ENCODE measurements at places on chromosomes 2 and 18.

GRCh38 chr18:78540636-78541529 lies 438.7 kb upstream of the SALL3 start:
- no peak for DNase-seq

DNA sequence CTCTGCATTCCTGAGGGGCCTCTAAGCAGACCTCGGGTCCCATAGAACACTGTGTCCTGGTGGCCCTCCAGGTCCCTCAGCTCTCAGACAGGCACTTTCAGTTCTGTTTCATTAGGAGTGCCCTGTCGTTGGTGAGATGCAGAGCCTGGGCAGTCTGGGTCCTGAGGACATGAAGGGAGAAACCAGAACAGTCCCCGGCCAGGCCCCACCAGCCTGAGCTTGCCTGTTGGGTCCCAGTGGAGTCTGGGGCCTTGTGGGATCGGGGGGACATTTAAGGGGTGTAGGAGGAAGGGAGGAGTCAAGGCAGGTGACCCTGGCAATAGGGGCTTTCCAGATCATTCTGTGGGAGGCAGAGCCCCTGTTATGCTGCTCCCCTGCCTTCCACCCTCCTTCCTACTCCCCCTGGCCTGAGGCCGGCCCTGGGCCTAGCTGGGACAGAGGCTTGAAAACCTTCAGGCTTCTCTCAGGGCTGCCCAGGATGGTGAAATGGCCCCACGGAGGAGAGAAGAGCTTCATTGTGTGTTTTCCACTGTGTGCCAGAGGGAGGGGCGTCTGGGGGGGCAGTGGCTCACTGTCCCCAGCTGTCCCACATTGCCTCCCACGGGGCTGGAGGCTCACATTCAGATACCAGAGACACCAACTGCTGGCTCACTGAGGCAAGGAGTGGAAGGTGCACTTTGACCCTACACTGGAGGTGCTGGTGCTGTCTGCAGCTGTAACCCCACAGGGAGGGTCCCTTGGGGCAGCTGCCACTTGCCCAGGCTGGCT lies 26.6 kb upstream of the CATIP start:
- no peak for DNase-seq

GRCh38 chr18:13006531-13007247 lies 15.5 kb downstream of the CEP192 start:
- no peak for DNase-seq

DNA sequence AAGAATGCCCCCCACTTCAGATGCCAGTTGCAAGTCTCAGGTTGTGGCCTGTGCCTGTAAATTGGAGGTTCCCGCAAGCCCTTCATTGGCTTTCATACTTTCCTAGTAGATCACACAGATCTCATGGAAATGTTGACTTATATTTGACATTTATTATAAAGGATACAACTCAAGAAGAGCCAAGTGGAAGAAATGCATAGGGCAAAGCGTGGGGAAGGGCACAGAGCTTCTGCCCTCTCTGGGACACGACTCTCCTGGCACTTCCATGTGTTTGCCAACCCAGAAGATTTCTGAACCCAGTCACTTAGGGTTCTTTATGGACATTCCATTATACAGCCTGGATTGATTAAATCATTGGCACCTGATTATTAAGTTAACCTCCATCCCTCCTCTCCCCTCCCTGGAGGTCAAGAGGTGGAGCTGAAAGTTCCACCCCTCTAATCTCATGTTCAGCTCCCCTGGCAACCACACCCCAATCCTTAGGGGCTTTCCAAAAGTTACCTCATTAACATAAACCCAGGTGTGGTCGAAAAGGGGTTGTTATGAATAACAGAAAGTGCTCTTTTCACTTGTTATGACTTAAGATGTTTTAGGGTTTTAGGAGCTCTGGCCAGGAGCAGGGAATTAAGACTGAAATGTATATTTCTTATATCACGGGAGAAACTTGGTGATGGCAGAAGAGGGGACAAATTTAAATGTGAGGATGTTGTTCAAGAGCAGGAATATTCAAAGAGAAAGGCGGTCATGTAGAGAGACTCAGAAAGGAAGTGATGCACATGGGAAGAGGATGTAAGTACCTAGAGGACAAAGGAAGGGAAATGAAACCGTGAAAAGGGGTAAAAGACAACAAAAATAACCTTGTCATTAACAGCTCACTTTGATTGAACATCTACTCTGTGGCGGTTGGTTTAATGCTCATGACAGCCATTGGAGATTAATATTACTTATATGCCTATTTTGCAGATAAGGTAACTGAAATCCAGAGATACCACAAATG lies 31.8 kb downstream of the SP100 start:
- DNase-seq = no peak

- no peak for DNase-seq
Measured at GRCh38 chr18:78433562-78433961, 546.1 kb upstream of the SALL3 start.

GRCh38 chr2:190653931-190654330 lies 5.0 kb downstream of the NAB1 start:
- no peak for DNase-seq

GRCh38 chr2:66498289-66498975 lies 63.5 kb downstream of the MEIS1 start:
- DNase-seq = no peak

DNA sequence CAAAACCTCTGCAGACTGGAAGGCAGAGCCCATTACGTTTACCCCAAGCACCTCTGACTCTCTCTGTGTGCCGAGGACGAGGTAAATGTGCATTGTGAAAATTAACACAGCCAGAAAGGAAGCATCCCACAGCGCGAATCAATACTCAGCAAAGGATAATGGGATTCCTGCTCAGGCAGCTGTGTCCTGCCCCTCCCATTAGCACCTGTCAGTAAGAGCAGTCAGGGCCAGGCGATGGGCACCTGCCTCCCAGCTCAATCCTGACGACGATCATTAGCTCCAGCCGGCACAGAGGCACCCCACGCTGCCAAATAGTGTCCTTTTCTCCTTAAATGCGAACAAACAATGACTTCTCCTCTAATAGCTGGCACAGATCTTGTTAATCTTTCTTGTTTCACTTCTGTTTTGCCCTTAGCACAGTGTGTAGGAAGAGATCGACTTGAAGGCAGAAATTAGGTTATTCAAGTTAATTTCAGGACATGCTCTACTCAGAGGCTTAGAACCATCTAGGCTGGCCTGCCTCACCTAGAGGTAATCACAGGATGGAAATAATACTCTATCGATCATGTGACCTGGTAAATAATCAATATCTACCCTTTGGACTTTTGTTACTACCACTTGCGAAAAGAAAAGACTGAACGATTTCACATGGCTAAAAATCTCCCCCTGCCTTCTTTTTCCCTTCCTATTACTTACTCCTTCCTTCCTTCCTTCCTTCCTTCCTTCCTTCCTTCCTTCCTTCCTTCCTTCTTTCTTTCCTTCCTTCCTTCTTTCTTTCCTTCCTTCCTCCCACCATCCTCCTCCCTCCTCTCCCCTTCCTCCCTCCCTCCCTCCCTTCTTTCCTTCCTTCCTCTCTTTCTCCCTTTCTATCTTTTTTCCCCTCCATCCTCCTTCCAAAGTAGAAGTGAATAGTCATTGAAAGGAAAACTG lies 487.9 kb upstream of the ID2 start:
- DNase-seq = no peak

DNA sequence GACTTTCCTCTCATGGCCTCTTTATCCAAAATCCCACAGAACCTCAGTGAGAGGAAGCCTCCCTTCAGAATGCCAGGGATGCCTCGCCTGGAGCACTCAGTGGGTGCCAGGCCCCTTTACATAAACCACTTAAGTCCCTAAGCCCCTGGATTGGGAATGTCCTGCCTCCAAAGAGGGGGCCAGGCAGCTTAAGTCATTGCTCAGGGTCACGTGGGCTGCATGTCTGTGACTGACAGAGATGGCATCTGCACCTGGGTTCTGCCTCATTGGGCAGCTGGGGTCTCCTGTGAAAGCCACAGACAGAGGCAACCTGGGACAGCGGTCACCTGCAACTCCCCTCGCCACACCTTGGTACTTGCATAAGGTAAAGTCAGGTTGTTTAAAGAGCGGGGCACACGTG lies 93.5 kb downstream of the MYT1L start:
- no peak for DNase-seq

DNA sequence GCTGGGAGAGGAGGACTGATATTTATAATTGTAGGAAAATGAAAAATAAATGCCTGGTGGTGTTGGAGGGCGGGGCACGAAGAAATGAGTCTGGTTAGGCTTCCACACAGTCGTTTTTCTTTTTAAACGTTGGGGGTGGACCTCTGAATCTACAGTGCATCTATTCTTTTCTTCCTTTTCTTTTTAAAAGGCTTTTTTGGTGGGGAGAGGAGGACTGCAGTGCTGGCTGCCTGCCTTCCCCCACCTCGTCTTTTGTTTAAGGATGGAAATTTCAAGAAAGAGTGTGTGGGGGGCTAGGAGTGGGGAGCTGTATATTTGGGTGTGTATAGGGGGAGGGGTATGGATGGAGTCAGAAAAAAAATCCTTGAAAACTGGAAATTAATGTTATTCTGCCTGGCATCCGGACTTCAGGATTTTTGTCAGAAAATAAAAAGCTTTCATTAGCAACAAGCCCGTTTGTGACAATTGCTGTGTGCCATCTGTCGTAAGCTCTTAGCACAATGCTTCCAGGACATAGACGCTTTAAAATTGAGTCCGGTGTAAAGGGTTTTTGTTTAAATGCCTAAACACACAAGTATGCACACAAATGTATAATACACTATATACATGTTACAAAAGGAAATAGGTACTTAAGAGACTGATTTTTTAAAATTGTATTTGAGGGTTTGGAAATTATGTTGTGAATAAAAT lies 1.1 kb downstream of the MAP2 start:
- DNase-seq = no peak

- no peak for DNase-seq
Measured at GRCh38 chr18:61402726-61403125, 69.5 kb downstream of the CDH20 start.

DNA sequence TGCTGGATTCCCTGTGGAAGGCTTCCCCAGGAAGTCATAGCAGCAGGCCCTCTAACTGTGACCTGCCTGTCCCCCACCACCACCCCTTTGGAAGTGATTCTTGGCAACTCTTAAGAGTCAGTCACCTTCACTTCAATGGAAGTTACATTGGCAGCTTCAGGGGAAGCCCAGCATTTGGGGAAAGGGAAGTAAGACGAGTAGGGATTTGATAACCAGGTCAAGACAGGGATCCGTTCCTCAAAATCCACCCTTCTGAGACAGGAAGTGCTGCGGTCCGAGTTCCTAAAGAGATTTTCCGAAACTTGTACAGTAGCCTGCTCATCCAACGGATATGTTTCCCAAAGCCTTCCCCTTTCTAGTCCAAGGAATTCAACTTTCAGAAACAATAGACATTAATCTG lies 54.2 kb downstream of the MRPL35 start:
- DNase-seq = no peak
